Uterus (tissue), 4 donors: ENCODE measurements at places on chromosomes 1 and 21. TPM values are rescaled to one million over a fixed set of nuclear protein-coding genes. Genes with fewer than 3 reads are reported as not detected.

GRCh38 chr1:30684259-30684658 lies 39.1 kb downstream of the MATN1 start:
- no peak overlapping the region for H3K4me3 ChIP-seq
- H3K27ac ChIP-seq, result no peak overlapping the region
- H3K4me1 ChIP-seq, result peaks cover 10% of the 10 kb centered on the region
- no peaks in the 10 kb centered on the region for H3K27me3 ChIP-seq
- DNase-seq, result peak; percentile 7

DNA sequence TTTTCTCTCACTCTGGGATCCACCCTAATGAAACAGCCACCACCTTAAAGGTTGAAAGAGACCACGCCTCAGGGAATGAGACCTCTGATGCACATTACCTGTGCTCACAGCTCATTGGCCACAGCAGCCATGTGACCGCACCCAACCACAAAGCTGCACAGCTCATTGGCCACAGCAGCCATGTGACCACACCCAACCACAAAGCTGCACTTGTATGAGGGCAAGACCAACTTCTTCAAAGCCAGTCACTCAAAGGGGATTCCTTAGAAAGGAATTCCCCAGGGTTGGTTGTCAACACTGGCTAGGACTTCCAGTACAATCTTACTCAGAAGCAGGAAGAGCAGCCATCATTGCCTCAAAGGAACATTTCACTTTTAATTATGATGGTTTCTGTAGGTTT lies 43.6 kb upstream of the PDE9A start:
- no peak for DNase-seq
- H3K36me3 ChIP-seq, result no peaks in the 10 kb centered on the region
- no peaks in the 10 kb centered on the region for H3K27me3 ChIP-seq
- no peak overlapping the region for H3K4me3 ChIP-seq
- no peak overlapping the region for H3K27ac ChIP-seq

DNA sequence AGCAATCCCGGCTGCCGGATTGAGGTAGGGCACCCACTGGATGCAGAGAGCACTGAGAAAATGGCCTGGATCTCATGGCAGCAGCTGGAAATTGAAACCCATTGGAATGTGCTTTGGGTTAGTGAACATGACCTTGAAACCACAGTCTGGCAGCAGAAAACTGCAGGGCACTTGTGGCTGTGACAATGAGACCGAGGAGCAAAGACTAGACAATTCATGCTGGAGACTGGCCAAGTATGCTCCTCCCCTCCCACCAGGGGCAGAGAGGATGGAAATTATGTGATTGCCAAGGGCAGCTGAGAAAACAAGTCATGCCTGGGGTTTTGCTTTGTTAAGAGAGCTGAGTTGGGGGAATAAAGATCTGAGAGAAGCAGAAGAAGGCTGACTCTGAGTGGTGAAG lies 60.7 kb downstream of the ZNF697 start:
- no peaks in the 10 kb centered on the region for H3K4me1 ChIP-seq
- no peak for DNase-seq
- H3K4me3 ChIP-seq, result no peak overlapping the region

GRCh38 chr1:172531412-172532182 lies 1.4 kb upstream of the SUCO start:
- H3K4me1 ChIP-seq, result no peaks in the 10 kb centered on the region
- H3K27ac ChIP-seq, result peak overlapping the region; percentile 95
- no peaks in the 10 kb centered on the region for H3K27me3 ChIP-seq
- H3K4me3 ChIP-seq, result peak overlapping the region; percentile 99
- no peak for DNase-seq

DNA sequence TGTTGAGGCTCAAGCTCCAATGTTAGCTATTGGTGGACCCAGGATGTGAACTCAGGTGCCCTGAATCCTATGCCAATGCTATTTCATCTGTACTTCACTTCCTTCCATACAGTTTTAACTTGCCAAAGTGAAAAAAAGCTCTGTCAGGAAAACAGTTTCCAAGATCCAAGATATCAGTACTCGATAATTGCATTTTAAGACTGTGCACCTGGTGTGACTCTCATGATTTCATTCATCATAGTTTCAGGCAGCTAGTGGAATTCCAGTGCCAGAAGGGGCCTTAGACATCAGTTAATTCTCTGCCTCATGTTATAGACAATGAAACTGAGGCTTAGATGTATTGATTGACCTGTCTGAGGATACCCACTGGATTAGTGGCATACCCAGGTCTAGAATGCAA lies 26.5 kb upstream of the LEPR start:
- no peak overlapping the region for H3K4me3 ChIP-seq
- no peak for DNase-seq
- H3K36me3 ChIP-seq, result no peaks in the 10 kb centered on the region

DNA sequence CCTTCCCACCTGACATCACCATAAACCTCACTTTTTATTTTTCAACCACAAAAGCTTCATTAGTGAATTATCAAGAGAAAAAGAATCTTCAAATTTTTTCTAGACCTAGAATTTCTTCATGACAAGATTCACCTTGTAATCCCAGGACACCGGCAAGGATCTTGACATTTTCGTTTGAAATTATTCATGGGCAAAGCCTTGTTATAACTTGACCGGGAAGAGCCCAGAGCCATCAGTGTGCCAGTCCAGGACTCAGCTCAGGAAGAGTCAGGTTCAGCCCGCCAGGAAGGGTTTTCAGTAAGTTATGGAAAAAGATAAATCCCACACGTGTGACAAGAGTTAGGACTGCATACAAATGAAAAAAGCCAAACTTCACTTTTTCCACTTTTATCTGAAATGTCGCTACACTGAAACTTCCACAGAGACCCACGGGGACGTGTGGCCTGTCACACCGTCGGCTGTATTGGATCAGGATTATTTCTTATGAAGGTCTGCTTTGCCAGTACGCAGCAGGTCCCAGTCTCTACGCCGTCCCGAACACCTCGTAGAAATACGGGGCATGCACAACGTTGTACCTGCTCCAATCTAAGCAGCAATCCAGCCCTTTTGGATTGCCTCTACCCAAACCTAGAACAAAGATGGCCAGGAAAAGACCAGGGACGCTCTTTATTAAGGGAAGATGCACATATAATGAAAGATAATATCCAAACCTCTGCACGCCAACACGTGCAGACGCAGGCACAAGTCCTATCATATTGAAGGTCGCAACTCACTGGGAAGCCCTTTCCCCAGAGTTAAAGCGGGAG lies 916 bp downstream of the F3 start:
- DNase-seq, result no peak
- H3K4me1 ChIP-seq, result no peaks in the 10 kb centered on the region

- DNase-seq, result peak; percentile 85
- H3K27ac ChIP-seq, result peak overlapping the region; percentile 69
- no peaks in the 10 kb centered on the region for H3K27me3 ChIP-seq
- H3K36me3 ChIP-seq, result no peaks in the 10 kb centered on the region
- peaks cover 5% of the 10 kb centered on the region for H3K4me1 ChIP-seq
- H3K4me3 ChIP-seq, result no peak overlapping the region
Observed at GRCh38 chr1:201456499-201457309, 12.3 kb downstream of the PHLDA3 start.

Gene LINGO4
- not detected for total RNA-seq

Gene NEGR1
- 30.1 TPM for total RNA-seq

Gene ADORA1
- not detected for total RNA-seq

Gene CFHR1
- total RNA-seq, result 0.41 TPM

Gene BTG2
- total RNA-seq, result 95.9 TPM

Gene FCRL1
- not detected for total RNA-seq
